Mammary epithelial cell (primary cell): ENCODE measurements at places on chromosomes 13 and 19.

DNA sequence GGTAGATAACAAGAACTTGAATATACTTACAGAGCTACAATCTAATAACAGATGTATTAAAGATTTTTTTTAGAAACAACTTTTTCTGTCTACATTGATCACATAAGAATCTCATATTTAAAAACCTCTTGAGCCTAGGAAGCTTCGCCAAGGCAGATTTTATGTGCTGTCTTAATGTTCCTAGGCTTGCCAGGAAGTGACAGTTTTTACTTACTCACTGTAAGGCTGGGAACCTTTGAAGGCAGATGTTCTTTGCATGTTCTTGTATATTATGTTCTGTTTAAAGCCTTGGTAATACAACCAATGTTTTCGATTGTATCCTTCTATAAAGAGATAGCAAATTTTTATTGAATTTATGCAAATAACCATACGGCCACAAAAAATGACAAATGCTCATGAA is 492.7 kb downstream of the GPC5 start:
- DNase-seq: no peak

DNA sequence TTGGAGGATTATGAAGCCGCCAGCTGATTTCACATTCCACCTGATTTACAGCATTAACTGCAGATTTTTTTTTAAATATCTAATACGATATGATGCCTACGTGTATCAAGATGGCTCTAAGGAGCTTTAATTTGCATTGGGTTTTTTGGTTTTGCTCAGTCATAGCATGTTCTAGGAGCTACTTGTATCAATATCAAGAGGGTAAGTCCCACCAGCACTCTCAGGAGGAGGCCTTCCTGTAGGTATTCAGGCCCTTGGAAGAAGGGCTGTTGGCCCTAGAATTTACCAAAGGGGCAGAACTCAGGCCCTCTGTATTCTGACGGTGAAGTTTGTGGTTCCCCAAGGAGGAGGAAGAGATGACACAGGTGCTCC is 97.2 kb upstream of the IPO5 start:
- no peak for DNase-seq

GRCh38 chr19:55646889-55647731 is 902 bp upstream of the CCDC106 start:
- no peak for DNase-seq

GRCh38 chr19:37988758-37989635 is 82.0 kb downstream of the SIPA1L3 start:
- no peak for DNase-seq

GRCh38 chr13:28313579-28313978 is 175.2 kb downstream of the PAN3 start:
- no peak for DNase-seq

- no peak for DNase-seq
These were observed 2.5 kb downstream of the ZNF552 start for GRCh38 chr19:57812226-57812625.

DNA sequence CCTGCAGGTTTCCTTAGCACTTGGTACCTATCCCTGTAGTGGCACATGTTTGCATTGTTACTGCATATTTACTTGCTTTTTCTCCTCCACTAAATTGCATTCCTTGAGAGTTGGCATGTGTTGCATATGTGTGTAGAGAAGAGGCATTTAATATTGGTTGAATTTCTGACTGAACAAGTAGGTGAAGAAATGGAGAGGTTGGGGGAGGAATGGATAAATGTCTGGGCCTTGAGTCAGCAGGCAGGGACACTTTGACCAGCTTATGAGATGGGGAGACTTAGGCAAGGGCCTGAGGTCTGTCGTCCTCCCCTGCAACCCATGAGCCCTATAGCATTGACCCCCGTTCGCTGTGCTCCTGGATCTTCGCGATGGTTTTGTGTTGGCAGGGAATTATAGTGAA is 2.0 kb upstream of the GPR18 start:
- DNase-seq: no peak

DNA sequence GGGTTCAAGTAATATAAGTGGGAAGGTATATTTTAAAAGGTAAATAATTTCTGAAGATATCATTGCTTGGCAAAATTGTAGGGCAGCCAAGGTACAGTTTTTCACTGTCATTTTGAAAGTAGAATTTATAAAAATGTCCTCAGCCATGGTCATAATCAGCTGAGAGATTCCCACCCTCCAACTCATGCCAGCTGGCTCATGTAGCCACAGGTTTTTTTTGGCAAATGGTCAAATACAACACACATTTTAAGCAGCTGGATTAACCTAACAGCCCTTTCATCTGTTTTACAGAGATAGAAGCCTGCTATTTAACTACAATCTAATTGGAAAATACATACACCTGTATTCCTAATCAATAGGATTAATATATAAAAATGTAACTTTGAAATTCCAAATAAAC is 619.2 kb upstream of the SGCG start:
- DNase-seq: no peak

- peak; percentile 51 for DNase-seq
These were observed 3.8 kb downstream of the C13orf46 start for GRCh38 chr13:113969973-113970611.

DNA sequence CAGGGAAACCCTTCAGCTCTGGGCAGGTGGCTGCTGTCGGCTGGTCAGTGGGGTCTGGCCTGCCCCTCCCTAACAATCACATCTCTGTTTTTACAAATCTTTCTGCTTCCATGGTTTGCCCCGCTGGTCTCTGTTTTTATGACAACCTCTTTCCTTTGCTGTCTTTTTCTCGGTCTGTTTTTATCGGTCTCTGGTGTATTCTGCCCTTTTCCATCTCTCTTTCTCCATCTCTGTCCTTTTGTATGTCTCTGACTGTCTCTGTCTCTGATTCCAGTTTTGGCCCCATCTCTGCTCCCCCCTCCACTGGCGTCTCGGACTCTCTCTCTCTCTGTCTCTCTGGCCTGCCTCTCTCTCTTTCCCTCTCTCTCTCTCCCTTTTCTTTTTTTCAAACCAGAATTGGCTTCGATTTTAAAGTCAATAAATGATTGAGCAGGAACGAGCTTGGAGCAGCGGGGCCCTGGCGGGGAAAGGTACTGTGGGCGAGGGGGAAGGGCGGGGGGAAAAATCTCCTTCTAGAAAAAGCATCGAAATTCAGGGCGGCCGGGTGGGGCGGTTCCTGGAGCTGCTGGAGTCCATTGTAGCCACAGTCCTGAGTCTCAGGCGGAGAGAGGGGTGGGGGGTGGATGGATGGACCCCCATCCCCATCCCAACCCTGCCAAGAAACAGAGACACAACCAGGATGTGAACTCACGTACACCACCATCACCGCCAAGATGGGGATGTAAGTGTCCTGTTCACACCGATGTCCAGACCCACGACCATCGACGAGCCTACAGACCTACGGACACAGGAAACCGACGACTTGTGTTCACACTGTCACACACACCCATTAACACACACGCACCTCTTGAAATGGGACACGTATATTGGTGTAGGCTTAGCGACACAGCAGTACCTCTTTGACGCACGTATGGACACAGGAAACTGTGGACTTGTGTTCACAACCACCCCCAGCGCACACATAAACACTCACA is 3.0 kb downstream of the NFIX start:
- no peak for DNase-seq

DNA sequence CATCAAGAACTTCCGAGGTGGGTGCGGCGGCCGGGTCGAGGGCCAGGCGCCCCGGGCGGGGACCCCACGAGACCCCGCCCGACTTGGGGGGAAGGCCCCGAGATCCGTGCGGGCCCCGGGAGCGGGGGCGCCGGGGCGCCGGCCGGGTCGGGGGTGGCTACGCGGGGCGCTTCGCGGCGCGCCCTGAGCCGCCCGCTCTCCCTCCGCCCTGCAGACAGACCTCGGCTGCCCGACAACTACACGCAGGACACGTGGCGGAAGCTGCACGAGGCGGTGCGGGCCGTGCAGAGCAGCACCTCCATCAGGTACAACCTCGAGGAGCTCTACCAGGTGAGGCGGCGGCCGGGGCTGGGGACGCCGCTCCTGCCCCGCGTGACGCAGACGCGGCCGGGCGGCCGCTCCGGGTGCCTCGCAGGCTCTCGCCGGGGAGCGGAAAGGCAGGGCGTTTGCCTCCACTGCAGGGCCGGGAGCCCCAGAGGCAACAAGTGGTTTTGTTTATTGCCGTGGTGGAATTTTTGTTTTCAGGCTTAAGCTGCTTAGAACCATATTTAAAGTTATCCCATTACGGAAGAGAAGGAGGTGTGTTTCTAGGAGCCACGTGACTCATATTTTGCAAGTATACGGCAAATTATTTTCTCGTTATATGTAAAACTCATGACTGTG is 477 bp downstream of the CUL4A start:
- peak; percentile 74 for DNase-seq

GRCh38 chr19:18259893-18260292 is 14.4 kb downstream of the IQCN start:
- DNase-seq: no peak

DNA sequence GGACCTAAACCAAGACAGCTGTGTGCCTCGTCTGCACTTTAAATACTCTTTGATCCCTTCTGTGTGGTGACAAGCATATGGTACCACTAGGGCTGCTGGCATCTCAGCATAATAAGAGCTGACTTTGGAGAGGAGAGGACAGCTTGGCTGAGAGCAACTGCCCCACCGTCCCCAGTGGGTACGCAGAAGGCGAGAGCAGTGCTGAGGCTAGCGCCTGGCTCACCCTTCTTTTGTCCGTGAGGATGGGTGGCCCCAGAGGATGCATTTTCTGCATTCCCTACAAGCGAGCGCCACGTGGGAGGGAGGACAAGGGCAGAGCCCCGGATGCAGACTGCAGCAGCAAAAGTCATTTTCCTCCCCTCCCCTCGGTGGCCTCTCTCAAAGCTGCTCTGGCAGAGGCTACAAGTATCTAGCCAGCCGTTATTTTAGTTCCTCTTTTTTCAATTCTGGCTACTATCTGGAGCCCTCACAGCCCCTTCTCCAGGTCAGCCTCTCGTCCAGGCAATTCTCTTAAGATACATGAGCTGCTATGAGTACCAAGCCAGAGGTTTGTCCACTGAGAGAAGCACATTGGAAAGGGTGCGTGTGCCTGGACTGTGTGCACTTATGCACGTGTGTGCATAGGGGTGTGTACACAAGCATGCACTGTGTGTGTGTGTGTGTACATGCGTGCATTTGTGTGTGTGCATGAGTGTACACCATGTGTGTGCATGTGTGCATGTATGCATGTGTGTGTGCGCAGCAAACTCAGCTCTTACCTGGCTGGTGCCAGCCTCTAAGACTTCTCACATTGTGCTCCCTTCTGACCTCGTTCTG is 51.3 kb downstream of the RAB20 start:
- no peak for DNase-seq

- DNase-seq: peak; percentile 53
These were observed 79.7 kb downstream of the LMO7 start for GRCh38 chr13:75715601-75716523.

GRCh38 chr13:76035711-76036110 is 399.6 kb downstream of the LMO7 start:
- no peak for DNase-seq

DNA sequence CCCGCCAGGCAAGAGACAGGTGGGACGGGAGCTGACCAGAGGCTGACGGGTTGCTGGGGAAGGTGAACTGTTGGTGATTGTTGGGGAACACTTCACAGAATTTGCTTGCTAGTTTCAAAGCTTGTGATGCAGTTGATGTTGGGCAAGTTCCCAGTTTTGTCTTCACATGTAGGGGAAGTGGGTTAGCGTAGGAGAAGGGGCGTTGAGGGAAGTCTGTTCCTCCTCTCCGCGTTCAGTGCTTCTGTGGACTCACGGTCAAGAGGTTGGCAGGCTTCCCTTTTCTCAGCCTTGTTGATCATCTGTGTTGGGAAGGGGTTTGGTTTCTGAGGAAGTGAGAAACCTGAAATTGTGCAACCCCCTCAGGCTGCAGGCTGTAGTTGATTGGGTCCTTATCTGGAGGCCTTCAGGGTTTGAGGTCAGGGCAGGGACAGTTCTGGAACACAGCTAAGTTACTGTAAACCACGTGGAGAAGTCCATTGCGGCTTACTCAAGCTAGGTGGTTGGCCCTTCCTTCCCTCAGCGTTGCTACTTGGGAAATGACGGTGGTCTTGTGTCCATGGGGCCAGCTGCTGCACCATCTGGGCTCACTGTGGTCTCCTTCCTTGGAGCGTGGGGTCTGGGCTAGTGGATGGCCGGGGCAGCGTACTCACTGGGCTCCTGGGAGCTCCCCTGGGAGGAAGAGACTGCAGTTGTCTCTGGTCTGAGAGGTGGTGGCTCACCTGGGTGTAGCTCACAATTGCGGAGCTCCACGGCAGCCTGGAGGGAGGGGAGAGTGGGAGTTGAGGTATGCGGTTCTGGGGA is 7.5 kb downstream of the RPS9 start:
- no peak for DNase-seq

- DNase-seq: no peak
These were observed 8.1 kb downstream of the FARP1 start for GRCh38 chr13:98150832-98151479.

DNA sequence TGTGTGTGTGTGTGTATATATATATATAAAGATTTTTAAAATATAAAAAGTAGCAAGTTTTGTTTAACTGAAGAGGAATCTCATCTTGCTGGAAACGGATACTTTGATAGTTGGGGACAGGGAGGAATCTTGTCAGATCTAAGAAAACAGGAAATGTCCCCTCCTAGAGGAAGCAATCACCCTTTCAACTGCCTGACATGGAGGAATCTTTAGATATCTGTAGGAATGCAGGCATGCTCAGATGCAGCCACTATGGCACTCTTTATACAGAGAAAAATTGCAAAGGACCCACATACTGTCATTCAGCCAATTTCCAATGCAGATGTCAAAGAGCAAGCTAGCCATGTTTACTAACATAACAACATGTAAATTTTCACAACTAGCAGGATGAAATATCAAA is 38.8 kb downstream of the ZNF611 start:
- DNase-seq: no peak

GRCh38 chr13:102928941-102929675 is 83.3 kb downstream of the ERCC5 start:
- DNase-seq: no peak
